ENCODE measurements at places on chromosomes 7 and 10.

- no peak for DNase-seq
These were observed 54.3 kb upstream of the KCND2 start for GRCh38 chr7:120218712-120219111.

DNA sequence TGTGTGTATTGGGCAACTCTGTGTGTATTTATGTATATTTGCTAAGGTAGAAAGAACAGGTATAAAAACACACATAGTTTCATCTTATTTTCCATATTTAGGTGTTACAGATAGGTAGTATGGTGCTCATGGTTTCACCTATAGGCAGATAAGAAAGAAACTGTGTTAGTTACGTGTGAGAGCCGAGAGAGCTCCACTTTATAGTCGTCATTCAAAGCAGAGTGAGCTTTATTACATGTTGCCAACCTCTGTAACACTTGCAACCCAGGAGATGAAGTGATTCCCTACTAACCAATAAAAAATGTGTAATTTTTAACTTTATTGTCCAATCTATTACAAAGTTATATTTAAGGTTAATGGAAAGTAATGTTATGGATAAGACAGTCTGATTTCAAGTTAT is 121.3 kb downstream of the AGMO start:
- DNase-seq: no peak

DNA sequence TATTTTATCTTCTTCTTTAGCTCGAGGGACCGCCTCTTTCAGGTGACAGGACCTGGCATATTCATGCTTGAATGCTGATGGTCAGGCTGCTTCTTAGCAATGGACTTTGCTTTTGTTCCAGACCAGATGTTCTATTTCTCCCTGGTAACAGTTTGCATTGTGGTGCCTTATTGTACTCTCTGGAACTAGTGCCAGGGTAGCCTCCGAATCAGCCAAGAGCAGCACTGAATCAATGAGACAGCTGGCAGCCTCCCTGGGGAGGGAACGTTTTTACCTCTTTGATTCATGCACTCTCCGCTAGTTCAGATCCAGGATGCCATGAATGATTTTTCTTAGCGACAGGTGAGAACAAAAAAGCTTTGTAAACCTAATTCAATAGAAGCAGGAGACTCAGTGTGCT is 54.1 kb upstream of the NXPH1 start:
- DNase-seq: no peak

- DNase-seq: no peak
These were observed 17.5 kb upstream of the TECTB start for GRCh38 chr10:112265745-112266144.

GRCh38 chr10:11760861-11761260 is 18.7 kb downstream of the ECHDC3 start:
- DNase-seq: no peak

DNA sequence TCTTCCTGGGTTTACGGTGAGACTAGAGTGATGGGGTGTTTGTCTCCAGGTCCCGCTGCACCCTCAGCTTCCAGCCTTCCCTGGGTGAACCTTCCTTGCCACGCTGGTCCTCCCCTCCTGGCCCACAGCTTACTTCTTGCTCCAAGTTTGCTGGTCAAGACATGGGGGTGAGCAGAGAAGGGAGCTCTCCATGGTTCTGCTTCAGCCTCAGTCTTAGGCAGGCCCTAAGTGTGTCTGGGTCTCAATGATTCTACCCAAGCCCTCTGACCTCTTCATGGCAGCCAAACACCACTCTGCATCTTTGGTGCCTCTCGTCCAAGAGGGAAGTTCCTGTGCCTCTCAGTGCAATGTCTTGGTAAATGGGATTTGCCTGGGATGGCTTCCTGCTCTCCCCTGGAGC is 356.5 kb upstream of the KLF6 start:
- DNase-seq: no peak

DNA sequence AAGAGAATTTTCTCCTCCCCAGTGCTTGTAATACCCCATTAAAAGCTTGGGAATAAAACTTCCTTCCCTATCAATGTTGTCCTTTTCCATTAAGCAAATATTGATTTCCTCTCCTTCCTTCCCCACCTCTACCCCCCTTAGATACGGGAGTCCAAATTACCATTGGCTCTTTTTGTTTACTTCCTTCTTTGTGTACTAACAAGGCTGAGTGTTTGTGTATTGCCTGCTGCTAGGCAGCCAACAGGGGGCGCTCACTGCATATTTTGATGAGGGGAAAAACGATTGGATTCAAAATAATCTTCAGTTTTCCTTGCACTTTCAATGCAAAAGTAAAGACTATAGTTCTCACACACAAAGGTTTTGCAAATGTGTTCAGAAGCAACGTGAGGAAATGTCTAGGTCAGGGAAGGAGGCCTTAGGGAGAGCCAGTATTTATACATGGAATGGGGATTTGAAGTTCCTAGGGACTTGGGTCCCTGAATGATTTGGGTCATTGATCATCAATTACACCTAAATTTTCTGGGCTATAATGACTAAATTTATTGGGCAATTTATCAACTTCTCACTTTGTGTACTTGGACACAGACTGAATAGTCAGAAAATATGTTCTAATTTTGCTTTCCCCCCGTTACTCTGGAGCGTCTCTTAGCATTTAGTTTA is 23.6 kb upstream of the VPS41 start:
- no peak for DNase-seq

DNA sequence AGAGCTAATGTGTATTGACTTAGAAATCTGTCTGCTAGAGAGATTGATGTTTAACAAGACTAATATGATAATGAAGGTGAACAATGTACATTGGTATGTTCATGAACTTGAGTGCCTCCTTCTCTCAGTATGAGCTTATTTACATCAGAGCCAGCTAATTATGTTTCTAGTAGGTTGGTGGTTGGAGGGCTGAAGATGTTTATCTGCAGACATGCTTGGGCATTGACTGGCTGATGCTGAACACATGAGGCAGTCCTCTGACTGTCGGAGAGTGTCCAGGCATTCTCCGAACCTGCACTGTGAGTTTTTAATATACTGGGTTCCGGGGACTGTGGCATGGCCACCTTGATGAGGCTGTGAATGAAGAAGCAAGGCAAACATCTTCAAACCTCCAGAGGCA is 47.5 kb downstream of the BMPER start:
- DNase-seq: no peak

GRCh38 chr7:6228361-6229229 is 43.8 kb downstream of the CYTH3 start:
- DNase-seq: no peak

GRCh38 chr10:94076325-94076841 is 82.7 kb downstream of the PLCE1 start:
- DNase-seq: no peak
